ENCODE measurements at places on chromosomes 1 and 21.
A peak's percentile ranks its signal among the peaks of the same experiment; 100 is the strongest.

DNA sequence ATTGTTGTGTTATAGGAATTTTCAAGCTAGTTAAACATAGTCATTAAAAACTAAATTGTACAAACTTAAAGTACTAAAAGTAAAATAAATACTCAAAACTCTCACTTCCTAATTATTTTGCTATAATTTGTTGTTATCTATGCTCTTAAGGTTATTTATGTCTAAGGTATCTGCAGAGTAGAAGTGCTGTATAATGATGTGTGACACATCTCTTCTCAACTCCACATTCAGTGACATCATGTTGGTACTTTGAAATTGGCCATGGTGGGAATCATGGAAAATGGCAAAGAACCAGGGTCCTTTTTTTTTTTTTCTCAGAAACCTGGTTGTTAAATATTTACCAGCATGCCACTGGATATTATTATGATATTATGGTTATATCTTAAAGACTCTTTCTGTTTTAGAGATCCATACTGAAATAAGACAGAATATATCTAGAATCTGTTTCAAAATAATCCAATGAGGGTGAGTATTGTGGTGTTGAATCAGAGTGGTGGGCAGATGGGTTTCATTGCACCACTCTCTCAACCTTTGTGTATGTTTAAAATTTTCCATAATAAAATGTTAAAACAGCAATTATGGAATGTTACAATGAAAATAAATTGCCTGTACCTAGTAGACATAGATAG is 22.4 kb downstream of the LRRC8B start:
- no peak for DNase-seq

GRCh38 chr1:59261537-59261936 is 35.4 kb upstream of the FGGY start:
- DNase-seq = peak; percentile 88

GRCh38 chr1:30756545-30757351 is 826 bp downstream of the LAPTM5 start:
- peak; percentile 60 for DNase-seq

DNA sequence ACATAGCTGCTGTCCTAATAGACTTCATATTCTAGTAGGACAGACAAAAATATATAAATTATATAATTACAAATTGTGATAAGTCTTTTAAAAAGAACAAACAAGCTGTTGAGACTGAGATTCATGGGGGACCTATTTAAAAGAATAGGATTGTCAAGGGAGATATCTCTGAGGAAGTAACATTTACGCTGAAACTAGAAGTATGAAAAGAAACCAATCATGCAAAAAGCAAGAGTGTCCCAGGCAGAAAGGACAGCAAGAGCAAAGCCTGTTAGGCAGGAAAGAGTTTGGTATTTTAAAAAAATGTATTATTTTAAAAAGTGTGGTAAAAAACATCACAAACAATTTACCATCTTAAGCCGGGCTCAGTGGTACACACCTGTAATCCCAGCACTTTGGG is 9.1 kb upstream of the METTL13 start:
- no peak for DNase-seq

- DNase-seq = peak; percentile 22
Measured at GRCh38 chr1:171438441-171438840, 46.9 kb upstream of the PRRC2C start.

DNA sequence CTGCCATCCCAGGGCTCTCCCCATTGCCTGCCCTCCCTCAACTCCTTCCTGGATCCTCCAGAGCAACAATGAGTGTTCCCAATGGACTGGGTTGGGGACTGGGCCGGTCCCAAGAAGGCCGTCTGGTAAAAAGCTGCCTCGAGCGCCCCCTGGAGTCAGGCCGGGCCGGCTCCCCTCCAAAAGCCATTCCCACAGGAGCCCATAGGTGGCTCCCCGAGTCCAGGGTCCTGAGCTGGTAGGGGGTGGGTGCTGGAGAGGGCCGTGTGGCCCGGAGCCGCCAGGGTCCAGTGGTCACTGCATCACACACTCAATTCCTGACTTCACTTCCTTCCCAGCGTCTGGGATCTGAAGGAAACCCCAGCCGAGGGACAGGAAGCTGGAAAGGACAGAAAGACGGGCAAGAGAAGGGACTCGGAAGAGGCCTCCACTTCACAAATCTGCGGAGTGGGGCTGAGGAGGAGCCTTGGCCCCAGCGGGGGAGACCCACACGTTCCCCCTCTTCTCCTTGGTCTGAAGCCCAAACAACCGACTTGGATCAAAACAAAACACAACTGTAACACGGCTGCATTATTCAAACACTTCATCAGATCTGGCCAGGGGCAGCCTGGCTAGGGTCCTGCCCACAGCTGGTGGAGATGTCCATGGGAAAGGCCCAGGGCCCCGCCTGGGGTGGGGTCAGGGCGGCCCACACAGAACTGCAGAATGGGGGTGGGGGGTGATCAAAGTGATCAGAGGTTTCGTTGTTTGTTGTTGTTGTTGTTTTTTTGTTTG is 10.9 kb upstream of the ALDH4A1 start:
- peak; percentile 73 for DNase-seq

- DNase-seq = no peak
Measured at GRCh38 chr21:38833117-38833516, 27.4 kb downstream of the ETS2 start.
